ENCODE measurements at places on chromosomes 4 and X.

GRCh38 chrX:11509786-11510185 lies 155.9 kb downstream of the ARHGAP6 start:
- no peak for DNase-seq

- no peak for DNase-seq
Measured at GRCh38 chrX:20410540-20410939, 143.8 kb upstream of the RPS6KA3 start.

- peak; percentile 52 for DNase-seq
Measured at GRCh38 chr4:139301821-139302611, at the start of gene NDUFC1. Gene NDUFC1 (minus strand): TSS chr4:139302477. CDS start chr4:139295798, 6,679 bp downstream.

GRCh38 chr4:143391261-143391660 lies 54.6 kb downstream of the GAB1 start:
- no peak for DNase-seq

DNA sequence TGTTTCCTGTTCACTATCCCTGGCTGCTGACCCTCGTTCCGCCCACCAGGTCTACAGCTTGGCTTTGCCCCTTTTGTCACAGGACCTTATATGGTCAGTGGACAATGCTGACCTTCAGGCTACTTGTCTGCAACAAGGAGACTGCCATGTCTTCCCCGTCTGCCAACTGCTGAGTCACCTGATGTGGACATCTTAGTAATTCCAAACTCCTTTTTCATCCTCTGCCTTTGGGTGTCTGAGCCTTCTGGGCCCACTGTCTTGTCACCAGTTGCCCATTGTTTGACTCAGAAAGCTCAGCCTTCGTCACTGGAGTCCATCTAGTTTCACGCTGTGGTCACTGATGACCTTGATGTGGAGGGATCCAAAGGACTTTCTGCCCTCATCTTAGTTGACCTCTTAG lies 30.2 kb downstream of the GPRIN3 start:
- no peak for DNase-seq

- no peak for DNase-seq
Measured at GRCh38 chr4:47741200-47741599, 96.7 kb downstream of the CORIN start.

- no peak for DNase-seq
Measured at GRCh38 chr4:5267408-5267807, 216.1 kb downstream of the STK32B start.

- no peak for DNase-seq
Measured at GRCh38 chr4:144565527-144566195, 80.3 kb upstream of the HHIP start.

GRCh38 chrX:84974803-84975202 lies 28.9 kb upstream of the APOOL start:
- no peak for DNase-seq

DNA sequence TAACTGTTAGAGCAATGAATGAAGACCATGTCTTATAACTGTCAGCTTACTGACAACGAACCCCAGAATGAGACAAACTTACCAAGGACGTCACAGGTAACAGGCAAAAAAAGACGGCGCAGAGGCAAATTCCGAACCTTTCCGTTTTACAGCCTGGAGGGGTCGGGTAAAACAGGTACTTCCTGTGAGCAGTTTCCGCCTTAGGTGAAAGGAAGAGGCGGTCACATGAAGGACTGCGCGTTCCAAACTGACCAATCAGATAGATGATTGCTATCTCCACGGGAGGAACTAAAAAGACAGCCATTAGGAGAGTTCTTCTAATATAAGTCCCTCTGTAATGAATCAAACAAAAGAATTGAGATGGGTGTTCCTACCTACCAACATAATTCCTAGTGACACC lies at the start of gene COX7B2:
Gene COX7B2, minus strand, starts transcription at position 168 of the 400 bp plus-strand sequence. CDS start 174,053 bp downstream, outside the sequence.
- DNase-seq = no peak

- no peak for DNase-seq
Measured at GRCh38 chr4:139971111-139971510, 182.9 kb downstream of the MAML3 start.

DNA sequence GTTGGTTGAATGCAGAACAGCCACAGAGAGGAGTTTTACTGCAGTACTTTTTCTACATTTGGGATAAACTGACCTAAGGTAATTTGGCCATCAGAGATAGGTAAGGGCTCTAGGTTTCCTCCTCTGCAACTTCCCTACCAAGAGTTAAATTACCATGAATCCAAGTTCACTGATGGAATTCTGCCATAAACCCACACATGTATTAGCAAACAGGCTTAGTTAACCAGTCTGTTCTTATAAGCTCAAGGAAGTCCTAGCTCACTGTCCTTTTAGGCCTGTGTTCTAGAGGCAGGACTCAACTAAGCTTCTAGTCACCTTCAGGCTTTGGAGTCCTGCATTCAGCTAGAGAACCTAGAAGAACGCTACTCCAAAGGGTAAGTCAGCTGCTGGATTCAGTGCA lies 4.0 kb downstream of the FAM114A1 start:
- DNase-seq = no peak

- DNase-seq = no peak
Measured at GRCh38 chr4:37802068-37802666, 24.3 kb upstream of the PGM2 start.

DNA sequence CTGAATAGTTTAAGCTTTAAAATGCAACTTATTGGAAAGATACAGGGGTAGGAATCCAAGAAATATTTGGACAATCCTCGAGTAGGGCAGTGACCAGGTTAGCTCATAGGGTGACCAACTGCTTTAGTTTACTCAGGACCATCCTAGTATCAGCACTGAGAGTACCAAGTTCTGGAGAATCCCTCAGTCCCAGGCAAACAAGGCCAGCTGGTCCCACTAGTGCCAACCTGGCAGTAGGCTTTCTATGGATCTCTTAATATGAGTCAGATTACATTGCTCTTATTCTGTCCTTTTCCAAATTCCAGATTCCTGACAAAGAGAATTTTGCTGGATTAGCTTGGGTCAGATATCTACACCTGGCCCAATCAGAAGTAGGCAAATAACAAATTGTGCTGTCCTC lies 493.7 kb downstream of the KCNIP4 start:
- no peak for DNase-seq
